ENCODE measurements at places on chromosomes 16 and 17. TPM values are rescaled to one million over a fixed set of nuclear protein-coding genes. Genes with fewer than 3 reads are reported as not detected.

- DNase-seq, result no peak
These were observed 13.3 kb downstream of the SAP30BP start for GRCh38 chr17:75680431-75680830.

GRCh38 chr16:52128361-52128760, 418.6 kb downstream of the TOX3 start:
- DNase-seq, result no peak

DNA sequence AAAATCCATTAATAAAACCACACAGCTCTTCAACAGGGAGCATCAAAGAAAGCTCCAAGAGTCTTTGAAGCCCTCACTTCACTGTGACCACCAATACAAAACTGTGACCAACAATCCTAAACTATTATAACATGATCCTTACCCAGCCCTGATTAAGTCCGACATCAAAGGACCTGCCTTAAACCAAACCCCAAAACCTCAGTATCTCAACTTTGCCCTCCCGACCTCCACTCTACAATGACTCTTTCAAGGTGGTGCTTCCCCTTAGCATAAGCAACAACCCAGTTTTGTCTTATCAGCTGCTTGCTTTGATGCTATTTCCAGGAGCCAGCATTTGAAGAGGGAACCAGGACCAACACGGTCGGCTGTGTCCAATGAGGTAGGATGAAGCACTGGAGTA, 8.5 kb upstream of the PRSS22 start:
- DNase-seq, result no peak

DNA sequence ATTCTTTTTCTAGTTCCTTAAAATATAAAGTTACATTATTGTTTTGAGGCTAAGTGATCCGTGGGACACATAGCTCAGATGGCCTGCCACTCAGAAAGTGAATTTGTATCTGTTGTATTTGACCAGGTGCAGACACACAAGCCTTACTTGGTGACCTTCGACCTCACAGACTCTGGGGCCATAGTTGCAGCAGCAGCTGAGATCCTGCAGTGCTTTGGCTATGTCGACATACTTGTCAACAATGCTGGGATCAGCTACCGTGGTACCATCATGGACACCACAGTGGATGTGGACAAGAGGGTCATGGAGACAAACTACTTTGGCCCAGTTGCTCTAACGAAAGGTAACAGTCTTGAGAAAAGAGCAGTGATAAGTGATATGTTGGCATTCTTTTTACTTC, 30.5 kb downstream of the TMEM11 start:
- DNase-seq, result no peak

GRCh38 chr17:57670769-57671569, 74.1 kb downstream of the CCDC182 start:
- no peak for DNase-seq

GRCh38 chr17:64780096-64781013, 118.2 kb upstream of the SMURF2 start:
- no peak for DNase-seq

DNA sequence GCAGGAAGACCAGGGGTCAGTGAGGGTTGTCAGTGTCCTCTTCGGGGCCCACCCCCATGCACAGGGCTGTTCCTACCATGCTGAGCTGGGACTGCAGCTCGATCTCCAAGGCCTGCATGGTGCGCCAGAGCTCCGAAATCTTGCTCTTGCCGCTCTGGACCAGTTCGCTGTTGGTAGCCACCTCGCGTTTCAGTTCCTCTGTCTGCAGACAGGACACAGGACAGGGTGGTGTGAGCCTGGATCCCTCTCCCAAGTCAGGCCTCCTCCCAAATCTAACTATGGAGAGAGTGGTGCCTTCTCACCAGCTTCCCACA, 90.9 kb downstream of the GOSR1 start:
- no peak for DNase-seq

GRCh38 chr17:40846515-40847144, 20.4 kb downstream of the KRT12 start:
- no peak for DNase-seq

- no peak for DNase-seq
These were observed 1.2 kb downstream of the MIF4GD start for GRCh38 chr17:75269844-75270217.

- no peak for DNase-seq
These were observed 17.7 kb downstream of the NCBP3 start for GRCh38 chr17:3828151-3828851.

DNA sequence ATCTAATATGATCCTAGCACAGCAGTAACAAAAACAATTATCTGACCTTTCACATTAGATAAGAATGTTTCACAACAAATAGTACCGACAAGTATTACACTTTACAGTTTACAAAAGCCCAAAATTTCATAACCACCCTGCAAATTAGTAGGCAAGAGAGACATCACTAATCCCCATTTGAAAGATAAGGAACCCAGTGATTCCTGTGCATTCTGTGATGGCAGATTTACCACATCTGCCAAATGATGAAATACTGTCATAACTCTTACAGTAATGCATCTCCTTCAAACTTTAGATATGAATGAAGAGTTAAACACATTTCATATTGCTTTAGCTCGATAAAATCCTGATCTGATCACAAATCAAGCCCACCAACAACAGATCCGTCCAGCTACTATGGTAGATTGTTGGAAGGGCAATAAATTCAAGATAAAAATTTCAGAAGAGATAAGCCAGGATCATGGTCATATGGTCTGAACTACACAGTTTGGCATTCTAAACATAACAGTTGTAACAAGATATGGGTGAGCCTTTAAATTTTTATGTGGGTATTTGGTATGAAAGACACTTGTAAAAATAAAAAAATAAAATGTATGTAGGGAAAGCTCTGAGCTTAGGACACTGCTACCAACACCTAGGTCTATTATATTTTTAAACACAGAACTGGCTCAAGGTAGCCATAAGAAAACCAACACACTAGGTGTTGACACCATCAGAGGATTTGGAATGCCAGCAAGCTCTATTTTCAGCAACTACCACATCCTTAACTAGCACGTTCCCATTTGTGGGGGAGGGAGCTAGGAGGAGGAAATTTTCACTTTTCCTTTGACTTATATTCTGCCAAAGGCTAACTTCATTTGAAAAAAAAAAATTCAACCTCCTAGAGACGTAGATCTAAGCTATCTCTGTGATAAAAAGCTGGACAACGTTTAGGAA, 9.3 kb downstream of the YWHAE start:
- no peak for DNase-seq

DNA sequence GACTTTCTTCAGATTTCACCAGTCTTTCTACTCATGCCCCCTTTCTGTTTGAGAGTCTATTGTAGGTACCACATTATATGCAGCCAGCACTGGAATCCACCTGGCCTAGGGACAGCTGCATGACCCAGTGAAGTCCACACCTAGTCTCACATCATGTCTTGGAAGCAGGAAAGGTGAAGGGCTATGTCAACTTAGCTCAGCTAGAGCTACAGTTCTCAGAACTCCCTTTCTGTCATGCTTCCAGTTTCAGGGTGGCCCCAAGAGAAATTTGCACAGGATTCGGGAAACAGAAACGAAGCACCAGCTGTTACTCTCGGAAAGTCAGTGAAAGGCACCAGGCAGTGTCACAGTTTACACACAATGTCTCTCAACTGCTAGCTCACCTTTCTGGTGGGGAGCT, 51.6 kb upstream of the NLRP1 start:
- no peak for DNase-seq

- DNase-seq, result no peak
These were observed 160.3 kb downstream of the NTN1 start for GRCh38 chr17:9181640-9182039.

DNA sequence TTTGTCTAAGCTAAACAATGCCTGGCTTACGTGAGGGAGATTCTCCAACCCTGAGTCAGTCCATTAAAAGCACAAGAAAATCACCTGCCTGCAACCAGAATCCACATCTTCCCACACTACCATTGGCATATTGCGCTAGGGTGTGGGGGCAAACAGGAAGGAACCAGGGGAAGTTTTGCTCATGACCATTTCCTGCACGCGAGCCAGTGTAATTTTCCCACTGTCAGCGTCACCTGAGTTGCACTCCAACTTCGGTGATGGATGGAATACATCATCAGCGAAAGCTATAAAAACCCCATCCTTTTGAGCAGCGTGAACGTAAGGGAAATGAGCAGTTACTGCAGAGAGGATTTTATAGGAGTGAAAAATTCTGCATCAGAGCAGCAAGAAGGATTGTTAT, 167.9 kb upstream of the NOL11 start:
- no peak for DNase-seq

DNA sequence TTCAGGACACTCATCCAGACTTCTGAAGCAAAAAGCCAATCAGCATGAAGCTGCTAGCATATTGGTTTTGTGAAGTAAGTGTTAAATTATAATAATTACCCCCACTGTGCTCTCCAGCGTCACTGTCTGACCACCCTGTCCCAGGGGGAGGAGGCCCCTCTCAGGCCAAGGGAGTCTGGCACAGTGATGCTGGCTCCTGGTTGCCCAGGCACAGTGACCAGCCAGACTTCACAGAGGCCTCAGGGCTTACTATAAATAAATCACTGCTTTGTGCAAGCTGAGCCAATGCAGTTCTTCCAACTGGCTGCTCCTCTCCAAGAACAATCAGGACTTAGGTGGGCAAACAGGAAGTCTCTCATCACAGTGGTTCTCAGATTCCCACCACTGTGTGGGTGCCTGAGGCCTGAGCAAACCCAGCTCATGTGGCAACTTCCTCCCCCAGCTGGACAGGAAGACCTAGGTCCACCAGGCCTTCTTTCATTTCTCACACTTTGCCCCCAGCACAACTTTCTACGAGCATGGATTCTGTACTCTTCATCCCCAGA, 1.7 kb upstream of the DBNDD1 start:
- DNase-seq, result no peak

DNA sequence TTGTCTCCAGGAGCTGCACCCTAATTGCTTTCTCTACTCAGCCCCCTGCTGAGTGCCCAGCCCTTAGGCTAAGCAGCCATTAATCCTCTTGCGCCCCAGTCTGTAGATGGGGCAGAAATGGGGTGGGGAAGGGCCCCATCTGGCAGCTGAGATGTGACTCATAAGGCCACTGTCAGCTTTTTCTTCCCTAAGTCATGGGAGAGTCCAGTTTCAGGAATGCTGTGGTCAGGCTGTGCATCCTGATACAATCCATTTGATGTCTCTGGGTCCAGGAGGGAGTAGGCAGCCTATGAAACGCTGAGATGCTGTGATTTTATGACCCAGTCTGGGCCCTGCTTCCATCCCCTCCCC, 12.3 kb downstream of the PLXDC1 start:
- DNase-seq, result no peak

- peak; percentile 37 for DNase-seq
These were observed 8.5 kb upstream of the ICAM2 start for GRCh38 chr17:64028874-64029464.

GRCh38 chr16:88919936-88920335, 53.5 kb upstream of the PABPN1L start:
- DNase-seq, result no peak

DNA sequence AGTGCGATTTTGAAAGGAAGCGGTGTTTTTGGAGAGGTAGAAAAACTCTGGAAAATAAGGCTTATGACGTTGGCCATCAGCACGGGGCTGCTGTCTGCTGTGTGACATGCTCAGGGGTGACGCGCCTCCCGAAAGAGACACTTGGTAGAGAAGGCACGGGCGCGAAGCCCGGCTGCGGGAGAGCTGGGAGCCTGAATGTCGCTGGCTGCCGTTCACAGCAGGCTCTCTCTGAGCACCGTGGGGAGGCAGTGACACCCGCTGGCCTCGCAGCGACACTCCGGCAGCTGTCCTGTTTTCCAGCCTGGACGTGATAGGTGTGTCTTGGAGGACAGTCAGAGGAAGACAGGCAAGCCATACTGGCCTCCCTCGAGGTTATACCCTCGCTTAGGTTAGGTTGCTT, 759.1 kb upstream of the RBFOX1 start:
- no peak for DNase-seq

DNA sequence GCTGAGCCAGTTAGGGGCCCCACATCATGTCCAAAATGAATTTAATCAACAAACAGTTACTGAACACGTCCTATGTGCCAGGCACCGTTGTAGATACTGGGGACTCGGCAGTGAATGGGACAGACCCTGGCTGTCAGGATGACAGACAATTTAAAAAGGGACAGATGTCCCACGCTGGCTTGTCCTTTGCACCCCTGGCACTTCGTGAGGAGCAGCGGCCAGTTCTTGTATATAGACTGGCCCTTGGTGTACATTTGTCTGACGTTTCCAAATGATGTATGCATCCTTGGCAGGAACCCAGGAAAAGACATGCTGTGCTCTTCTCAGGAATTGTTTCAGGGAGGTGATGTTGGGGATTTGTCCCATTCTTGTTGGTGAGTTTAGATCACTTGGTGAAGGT, 21.1 kb downstream of the IL4R start:
- DNase-seq, result no peak

DNA sequence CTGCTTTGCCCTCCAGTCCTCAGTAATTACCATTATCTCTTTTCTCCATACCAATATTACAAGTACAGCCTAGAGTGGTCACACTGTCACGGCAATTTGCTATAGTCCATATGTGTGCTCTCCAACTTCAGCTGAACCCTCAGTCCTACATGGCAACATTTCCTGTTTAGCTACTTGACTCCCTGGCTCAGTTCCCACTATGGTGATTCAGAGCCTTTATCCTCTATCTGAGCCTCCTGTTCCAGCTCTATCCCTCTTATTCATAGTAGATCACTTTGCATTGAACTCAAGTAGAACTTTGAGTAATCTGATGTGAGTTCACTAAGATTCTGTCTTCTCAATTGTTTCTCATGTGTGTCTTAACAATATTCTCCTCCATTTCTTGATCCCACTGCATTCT, 43.7 kb upstream of the GOSR1 start:
- no peak for DNase-seq

DNA sequence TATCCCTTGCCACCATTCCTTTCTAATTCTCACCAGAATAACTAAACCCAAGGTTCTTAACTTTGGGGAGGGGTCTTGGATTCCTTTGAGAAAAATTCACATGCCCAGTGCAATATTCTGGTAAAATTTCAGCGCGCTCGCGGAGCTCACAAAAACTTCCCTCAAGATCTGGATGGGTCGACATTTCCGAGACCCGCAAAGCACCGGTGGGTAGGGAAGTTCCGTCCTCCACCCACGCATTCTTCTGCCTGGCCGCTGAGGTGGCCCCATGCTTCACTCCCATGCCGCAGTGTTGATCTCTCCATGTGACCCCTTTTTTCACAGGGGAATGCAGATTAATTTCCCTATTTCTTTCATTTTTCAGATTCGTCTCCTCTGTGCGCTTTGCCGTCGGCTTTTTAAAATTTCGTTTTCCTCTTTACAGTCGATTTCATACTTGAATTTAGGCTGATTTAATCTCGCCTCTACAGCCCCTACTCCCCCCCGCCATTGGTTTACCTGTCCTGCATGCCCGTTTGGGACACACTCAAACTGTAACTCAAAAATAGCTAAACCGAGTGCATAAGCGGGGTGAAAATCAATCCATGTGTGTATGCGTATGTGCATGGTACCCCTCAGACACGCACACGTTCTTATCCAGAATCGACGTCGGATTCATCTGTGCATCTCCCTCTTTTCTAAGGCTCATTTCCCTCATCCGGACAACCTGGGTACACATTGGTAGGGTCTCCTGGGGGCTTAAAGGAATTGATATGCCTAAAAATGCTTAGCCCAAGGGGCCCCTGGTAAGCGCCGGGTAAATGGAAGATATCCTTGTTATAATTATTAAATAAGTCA, 1.4 kb upstream of the SP6 start:
- no peak for DNase-seq

The HNF1B gene
- polyA plus RNA-seq, result 121 TPM

The JPH3 gene
- 1.1 TPM for polyA plus RNA-seq

The TMEM220 gene
- 15.2 TPM for polyA plus RNA-seq

The PIPOX gene
- polyA plus RNA-seq, result 13.1 TPM

The RPL26 gene
- polyA plus RNA-seq, result 2,237 TPM

The CACNA1G gene
- 8.3 TPM for polyA plus RNA-seq

The C17orf50 gene
- 0.25 TPM for polyA plus RNA-seq

Data from renal cortex interstitium (tissue), 15 donors.